ENCODE measurements at places on chromosomes 1 and 21.

DNA sequence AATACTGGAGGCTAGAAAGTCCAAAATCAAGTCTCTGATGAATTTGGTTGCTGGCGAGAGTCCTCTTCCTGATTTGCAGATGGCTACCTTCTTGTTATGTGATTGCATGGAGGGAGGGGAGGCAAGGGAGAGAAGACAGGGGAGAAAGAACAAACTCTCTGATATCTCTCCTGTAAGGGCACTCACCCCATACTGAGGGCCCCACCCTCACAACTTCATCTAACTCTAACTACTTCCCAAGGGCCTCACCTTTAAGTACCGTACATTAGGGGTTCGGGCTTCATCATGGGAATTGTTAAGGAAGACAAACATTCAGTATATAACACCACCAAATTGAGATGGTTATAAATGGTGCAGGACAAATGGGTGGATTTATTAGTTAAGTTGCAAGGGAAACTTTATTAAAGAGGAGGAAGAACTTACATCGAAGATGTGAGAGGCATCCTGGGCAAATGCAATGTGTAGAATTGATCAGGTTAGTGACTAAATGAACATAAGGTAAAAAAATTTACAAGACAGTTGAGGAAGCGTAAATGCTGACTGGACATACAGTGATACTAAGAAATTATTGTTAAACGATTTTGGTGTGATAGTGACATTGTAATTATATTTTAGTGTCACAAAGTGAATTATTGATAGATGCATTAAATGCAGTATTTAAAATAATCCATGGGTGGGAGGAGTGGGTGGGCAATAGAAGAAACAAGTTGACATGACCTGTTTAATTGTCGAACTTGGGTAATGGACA, 10.6 kb downstream of the OR2B11 start:
- no peak for DNase-seq

- DNase-seq = no peak
Measured at GRCh38 chr1:235843461-235843961, 23.2 kb downstream of the LYST start.

- DNase-seq = no peak
Measured at GRCh38 chr1:172320733-172321132, 99.8 kb upstream of the C1orf105 start.

DNA sequence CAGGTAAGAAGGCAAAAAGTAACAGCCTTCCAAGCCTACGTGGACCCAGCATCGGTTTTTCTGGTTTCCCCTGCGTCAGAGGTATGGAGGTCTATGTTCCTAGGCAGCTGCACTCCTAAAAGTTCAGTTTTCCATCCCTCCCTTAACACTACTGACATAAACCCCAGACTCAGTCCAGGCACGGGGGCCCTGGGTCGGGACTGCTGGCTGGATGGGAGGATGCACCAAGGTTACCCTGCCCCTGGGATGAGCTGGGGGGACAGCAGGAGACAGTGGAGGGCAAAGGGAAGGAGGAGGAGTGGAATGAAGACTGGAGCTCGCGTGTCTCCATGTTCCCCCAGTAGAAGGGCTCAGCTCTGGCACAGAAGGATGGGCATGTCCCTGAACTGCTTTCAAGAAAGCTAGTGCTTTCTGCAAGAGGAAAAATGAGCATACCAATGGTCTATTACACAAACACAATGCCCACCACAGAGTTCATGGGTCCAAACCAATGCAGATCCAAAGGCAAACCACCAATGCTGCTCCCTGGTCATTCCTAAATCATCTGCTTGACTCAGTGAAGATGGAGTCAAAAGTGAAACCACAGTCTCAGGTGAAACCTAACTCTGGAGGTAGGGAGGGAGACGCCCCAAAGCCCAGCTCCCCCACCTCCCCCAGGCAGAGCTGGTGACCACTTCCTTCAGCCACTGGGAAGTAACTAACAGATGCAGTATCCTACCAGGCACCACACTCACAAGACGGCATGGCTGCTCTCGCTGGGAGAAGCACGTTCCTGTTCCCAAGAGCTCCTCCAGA, 54.9 kb downstream of the CD46 start:
- DNase-seq = no peak
